ENCODE measurements at places on chromosomes 12 and 14.

- DNase-seq = no peak
Measured at GRCh38 chr12:51911788-51912711, 4.7 kb downstream of the ACVRL1 start.

DNA sequence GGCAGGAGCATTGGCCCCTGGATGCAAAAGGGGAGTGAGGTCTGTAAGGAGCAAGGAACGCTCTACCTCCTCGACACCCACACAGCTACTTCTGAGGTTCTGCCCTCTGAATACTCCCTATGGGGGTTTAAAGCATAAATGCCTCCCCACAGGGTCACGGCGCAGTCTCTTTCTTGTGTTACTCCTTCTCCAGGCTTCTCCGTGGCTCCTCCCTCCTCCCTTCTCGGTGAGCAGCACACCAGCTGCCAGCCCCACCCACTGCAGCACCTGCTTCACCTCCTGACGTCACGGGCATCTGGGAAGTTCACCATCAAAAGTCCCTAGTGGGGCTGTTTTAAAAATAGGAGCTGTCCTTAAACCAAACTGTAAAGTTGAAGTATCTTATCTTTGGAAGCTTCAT lies 67.3 kb downstream of the SPTB start:
- DNase-seq = no peak

GRCh38 chr12:116456330-116457082 lies 102.7 kb upstream of the MAP1LC3B2 start:
- DNase-seq = no peak

DNA sequence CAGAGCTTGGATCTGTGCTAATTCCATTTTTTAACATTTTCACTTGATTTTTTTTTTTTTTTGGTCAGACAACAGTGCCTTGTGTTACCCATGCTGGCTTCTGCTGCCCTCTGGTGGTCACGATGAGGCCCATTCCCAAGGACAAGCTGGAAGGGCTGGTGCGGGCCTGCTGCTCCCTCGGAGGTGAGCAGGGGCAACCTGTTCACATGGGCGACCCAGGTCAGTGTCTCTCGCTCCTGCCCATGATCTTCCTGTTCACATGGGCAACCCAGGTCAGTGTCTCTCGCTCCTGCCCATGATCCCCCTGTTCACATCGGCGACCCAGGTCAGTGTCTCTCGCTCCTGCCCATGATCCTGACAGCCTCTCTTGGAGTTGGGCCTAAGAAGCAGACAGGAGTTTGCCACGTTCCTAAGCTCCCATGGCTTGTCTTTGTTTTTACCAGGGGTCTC lies 59.4 kb downstream of the DGLUCY start:
- DNase-seq = peak; percentile 75

- peak; percentile 39 for DNase-seq
Measured at GRCh38 chr12:115871714-115872113, 405.8 kb downstream of the MED13L start.

DNA sequence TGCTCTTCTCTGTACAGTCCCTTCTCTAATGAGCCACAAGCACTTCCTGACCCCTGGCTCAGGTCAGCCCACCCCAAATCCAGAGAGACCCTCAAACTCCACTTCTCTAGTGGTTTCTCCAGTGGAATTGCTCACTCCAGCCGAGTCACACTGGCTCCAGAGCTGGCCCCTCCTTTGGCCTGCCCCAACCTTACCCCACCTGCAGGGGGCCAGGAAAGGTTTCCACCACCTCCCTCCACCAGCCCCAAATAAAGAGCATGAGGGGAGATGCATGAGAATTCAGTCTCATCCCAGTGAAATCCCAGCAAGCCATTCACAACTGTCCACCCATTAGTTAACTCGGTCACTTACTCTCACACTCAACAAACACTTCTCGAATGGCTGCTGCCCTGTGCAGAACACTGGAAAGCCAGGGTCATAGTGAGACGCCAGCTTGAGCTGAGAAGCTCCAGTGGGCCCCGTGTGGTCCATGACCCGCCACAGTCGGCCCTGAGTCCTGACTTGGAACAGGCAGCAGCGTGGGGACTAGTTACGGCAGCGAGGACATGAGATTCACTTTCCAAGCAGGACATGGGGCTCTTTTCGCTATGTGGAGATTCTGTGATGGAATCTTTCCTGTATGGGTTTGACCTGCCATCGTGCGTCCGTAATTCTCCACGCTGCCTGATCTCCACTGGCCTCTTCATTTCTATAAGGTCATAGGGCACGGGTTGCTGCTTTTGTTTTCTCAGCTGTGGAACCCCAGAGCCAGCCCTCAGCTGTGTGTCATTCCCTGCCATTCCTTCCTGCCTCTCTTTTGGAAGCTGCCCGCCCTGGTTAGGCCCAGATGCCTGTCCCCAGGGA lies 44.2 kb downstream of the SLC6A12 start:
- DNase-seq = no peak

DNA sequence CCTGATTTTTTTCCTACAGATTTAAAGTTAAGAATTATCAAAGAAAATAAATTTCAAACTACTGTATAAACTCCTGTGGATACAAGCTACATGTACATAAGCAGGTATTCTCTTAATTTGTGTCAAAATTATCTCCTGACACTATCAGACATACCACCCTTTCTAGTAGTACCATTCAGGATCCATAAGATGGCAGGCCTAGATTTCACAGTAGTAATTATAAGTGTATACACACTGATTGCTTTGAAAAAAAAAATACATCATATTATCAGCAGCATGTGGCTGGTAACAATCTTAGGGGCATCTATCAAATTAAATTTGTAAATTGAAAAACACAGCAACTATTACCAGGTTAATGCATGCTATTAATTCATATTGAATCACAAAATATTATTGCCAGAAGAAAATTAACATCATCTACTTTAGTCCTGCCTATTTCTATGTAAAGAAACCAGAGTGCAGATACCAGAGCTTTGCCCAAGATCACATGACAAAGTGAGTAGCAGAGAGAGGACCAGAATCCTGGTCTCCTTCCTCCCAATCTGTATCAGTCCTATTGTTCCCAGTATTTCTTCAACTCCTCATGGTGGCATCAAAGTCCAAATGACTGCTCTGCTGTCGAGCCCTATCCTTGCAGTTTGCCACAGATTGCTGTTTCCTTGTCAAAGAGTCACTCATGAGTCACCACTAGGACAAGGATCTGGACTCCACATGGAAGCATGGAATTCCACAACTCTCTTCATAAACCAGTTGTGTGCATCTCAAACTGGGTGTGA lies 27.7 kb upstream of the CALM1 start:
- no peak for DNase-seq
